ENCODE measurements at places on chromosomes 4 and X.
A peak's percentile ranks its signal among the peaks of the same experiment; 100 is the strongest.

DNA sequence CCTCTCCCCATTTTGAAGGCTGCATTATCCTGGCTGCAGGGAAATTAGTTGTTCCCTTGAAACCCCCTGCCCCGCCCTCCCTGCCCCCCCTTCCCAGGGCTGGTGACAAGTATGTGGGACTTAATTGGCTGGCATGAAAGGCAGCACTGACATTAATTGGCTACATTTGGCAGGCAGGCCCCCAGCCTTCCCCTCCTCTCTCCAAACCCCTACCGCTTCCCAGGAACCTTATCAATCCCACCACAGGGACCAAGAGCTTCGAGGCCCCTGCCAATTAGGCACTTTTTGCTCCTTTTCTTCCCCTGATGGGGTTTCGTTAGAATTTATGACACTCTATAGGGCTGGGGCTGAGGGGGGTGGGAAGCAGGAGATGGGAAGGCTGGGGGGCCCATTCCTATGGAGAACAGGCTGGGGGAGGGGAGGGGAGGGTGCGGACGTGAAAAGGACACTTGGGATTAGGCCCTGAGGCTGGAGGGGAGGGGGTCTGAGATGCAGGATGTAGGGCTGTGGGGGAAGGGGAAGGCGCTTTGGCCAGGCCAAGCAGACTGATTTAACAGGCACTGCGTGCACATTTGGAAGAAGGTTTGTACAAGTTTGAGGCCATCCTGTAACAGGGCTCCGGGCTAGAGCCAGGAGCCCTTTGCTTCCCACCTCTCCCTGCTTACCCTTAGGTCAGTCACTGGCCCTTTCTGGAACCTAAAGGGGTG, 52.2 kb downstream of the EFNB1 start:
- DNase-seq, result no peak

- no peak for DNase-seq
Observed at GRCh38 chrX:31271615-31272471, 200.0 kb upstream of the FTHL17 start.

GRCh38 chr4:36177946-36178345, 66.4 kb downstream of the ARAP2 start:
- no peak for DNase-seq

- peak; percentile 13 for DNase-seq
Observed at GRCh38 chr4:39502019-39502663, 25.1 kb downstream of the UGDH start.

DNA sequence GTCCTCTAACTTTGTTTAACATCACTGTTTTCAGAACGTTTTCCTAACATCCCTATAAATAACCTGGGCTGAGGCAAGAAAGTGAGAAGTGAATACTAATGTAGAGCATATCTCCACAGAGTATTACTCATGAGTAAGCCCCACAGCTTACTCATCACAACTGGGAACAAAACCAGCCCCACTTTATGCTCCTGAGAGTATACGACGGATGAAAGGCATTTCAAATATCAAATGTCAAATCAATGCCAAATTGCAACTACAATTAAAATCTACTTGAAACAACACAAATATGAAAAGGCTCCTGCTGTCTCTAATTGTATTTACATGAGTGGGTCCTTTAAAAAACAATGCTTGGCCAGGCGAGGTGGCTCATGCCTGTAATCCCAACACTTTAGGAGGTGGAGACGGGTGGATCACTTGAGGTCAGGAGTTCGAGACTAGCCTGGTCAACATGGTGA, 41.2 kb downstream of the SH3RF1 start:
- no peak for DNase-seq

DNA sequence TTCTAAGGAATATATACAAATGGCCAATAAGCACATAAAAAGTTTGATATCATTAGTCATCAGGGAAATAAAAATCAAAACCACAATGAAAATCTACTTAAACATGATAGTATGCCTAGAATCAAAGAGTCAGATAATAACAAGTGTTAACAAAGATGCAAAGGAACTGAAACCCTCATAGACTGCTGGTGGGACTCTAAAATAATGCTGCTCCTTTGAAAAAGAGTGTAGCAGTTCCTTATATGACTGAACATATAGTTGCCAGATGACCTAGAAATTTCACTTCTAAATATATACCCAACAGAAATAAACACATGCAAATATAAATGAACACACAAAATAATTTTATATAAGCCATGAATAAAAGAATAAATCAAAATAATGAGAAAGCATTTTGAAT, 205.1 kb upstream of the CTSO start:
- DNase-seq, result no peak

DNA sequence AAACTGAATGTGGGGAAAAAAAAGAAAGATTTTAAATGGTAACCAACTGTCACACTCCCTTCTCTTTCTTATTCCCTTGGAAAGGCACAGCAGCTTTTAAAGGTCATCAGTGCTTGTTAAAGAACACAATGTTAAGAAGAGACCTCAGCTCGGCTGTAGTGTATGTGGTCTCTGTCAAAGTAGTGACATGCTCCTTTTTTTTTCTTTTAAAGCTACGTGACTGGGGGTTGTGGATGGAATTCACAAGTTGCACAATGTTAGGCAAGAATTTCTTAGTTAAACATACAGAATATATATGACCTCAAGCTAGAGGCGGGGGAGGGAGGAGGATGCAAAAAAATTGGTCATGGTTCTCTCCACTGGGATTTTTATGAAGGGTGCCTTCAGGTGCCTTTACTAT, 45.6 kb downstream of the OCRL start:
- DNase-seq, result no peak

GRCh38 chr4:87185146-87185870, 35.1 kb downstream of the KLHL8 start:
- DNase-seq, result no peak

GRCh38 chr4:54254915-54255246, 25.8 kb downstream of the PDGFRA start:
- no peak for DNase-seq

GRCh38 chr4:95556207-95556859, 7.6 kb upstream of the UNC5C start:
- DNase-seq, result no peak

DNA sequence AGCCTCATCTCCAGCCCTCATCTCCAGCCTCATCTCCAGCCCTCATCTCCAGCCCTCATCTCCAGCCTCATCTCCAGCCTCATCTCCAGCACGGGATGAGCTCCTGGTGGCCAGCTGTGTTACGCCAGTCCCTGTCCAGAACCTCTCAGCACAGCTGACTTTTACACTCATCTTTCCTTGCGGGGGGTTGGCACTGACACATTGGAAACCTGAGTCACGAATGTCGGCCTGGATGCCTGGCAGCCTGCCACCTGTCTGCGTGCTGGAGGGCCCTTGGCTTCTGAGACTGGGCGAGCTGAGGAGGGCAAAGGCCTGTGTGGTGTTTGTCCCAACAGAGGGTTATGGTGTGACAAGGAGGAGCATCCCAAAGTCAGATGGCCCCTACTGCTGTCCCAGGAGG, 66.1 kb upstream of the HGFAC start:
- DNase-seq, result no peak

All from erythroblast (primary cell).